Metanephros (tissue), 2 donors: ENCODE measurements at places on chromosomes 3 and 15. TPM values are rescaled to one million over a fixed set of nuclear protein-coding genes. Genes with fewer than 3 reads are reported as not detected.

The RARRES1 gene
- 22.3 TPM for total RNA-seq

The EXD1 gene
- not detected for total RNA-seq

The PTH1R gene
- 127 TPM for total RNA-seq

The POLG gene
- total RNA-seq = 75.6 TPM

The TP63 gene
- 2.9 TPM for total RNA-seq

The BUB1B gene
- 16.1 TPM for total RNA-seq

The XYLB gene
- 14.3 TPM for total RNA-seq

The IGSF11 gene
- 4.8 TPM for total RNA-seq

The CFAP20DC gene
- 3.3 TPM for total RNA-seq

The NOX5 gene
- 0.23 TPM for total RNA-seq

The FBXO40 gene
- 1.5 TPM for total RNA-seq

The TRAT1 gene
- total RNA-seq = 0.12 TPM

The TMEM89 gene
- not detected for total RNA-seq

The CCR9 gene
- total RNA-seq = 0.18 TPM

The PIK3CB gene
- 23.1 TPM for total RNA-seq

The GRM2 gene
- total RNA-seq = 0.53 TPM

The GOLGA6L7 gene
- total RNA-seq = not detected

The SAXO2 gene
- total RNA-seq = 2.5 TPM
